ENCODE measurements at places on chromosomes 3 and 15.

- no peak for DNase-seq
Measured at GRCh38 chr3:53150247-53151085, 10.5 kb upstream of the PRKCD start.

DNA sequence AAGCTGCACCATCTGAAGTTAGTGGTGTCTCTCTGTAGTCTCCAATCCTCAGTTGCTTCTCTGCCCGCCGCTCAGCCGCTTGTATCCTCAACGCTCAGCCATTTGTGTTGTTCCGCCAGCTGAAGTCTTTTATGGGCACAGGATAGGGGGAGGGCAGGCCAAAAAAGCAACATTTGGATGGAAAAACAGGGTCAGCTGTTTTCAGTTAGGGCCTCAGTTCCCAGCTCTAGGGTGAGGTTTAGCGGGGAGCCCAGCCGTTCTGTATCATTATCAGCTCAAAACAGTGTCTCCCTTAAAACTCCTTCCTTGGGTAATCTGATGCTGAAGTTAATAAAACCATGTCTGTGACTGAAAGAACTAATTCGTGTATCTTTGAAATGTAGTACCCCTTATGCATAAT, 329.5 kb upstream of the AZI2 start:
- DNase-seq, result no peak

DNA sequence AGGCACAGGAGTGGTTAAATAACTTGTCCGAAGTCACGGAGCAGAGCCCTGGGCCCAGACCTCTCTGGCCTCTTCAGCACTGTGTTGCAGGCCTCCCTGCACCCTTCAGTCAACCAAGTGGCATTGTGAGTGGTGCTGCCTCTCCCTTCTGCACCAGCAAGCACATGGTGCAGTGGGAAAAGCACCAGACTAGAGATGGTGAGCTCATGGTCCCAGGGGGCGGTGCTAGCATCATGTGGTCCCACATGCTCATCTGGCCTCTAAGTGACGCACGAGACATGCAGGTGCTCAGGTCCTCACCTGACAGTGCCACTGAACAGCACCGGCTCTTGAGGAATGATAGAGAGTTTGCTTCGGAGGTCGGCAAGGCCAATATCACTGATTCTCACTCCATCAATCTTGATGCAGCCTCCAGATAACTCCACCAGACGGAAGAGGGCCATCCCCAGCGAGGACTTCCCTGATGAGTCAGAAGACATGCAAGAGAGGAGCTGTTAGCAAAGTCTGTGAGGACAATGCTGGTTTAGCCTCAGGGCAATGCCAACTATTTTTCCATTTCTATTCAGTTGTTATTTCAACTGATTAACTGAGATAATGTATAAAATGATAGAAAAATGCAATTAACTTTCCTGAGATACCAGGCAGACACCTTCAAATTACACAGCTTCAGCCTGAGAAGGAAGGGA, 53.1 kb upstream of the PARL start:
- DNase-seq, result no peak

GRCh38 chr3:194100856-194101390, 35.0 kb upstream of the HES1 start:
- no peak for DNase-seq

- DNase-seq, result peak; percentile 7
Measured at GRCh38 chr3:32569540-32570420, 878 bp downstream of the DYNC1LI1 start.

DNA sequence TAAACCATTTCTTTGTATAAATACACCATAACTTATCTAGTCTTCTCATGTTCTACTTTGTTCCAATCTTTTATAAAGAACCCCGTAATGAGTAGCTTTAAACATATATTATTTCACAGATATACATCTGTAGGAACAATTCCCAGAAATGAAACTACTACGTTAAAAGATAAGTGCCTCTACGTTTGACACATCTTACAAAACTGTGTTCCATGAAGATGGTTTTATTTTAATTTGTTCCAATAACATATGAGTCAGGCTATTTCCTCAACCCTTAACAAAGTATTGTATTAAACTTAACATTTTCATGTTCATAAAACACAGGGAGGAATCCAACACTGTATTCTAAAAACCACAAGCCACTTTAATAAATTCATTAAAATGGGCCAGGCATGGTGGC, 52.9 kb downstream of the TRPM7 start:
- no peak for DNase-seq

GRCh38 chr3:188979669-188980310, 192.0 kb upstream of the TPRG1 start:
- DNase-seq, result no peak

DNA sequence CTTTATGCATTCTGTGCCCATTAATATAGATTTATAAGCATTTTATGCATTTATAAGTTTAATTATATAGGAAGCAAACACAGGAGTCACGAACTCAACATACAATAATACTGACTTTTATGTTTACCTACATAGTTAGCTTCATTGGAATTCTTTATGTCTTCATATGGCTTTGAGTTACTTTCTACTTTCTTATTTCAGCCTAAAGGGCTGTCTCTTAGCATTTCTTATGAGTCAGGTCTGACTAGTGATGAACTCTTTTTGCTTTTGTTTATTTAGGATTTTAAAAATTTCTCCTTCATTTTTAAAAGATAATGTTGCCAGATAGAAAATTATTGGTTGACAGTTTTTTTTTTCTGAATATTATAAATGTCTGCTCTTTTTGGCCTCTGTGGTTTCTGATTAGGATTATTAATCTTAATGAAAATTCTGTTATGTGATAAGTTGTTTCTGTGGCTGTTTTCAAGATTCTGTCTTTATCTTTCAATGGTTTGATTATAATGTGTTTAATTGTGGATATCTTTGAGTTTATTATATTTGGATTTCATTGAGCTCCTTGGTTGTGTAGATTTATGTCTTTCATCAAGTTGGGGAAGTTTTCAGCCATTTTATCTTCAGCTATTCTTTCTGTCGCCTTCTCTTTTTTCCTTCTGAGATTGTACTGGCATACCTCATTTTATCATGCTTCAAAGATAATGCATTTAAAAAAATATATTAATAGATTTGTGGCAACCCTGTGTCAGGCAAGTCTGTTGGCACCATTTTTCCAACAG, 54.3 kb downstream of the ATP2C1 start:
- no peak for DNase-seq

DNA sequence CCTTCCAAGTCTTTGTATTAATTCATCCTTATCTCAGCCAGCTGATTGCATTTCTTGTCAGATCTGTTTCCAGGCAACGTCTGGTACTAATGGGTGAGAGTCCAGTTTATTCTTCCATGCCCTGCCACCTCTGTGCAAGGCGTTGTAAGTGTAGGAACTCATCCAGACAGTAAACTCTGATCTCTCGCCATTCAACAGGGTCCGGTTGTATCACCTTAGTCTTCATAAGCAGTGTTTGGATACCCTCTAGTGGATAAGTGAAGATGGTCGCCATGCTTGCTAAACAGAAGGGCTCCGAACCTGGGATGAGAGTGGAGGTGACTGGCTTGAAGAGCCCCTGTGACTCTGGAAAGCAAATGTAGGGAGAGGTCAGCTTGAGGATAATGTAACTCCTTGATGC, 51.6 kb upstream of the CMTM7 start:
- DNase-seq, result no peak

DNA sequence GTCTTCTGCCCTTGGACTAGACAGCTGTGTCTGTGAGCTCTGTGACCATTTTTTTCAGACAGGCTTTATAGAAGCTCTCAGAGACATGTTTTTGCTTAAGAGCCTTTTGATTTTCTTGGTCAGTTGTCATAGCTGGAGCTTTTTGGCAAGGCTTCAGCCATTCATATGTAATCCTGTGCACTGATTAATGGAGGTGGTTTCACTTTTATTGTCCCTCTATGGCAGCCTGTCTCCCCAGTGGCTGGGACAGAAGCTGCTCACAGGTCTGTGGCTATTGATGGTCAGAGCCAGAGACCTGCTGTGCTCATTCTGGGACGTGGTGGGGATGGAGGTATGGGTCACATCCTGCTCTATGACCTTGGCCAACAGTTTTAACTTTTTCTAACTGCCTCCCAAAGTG, 226.6 kb upstream of the LRRFIP2 start:
- no peak for DNase-seq

DNA sequence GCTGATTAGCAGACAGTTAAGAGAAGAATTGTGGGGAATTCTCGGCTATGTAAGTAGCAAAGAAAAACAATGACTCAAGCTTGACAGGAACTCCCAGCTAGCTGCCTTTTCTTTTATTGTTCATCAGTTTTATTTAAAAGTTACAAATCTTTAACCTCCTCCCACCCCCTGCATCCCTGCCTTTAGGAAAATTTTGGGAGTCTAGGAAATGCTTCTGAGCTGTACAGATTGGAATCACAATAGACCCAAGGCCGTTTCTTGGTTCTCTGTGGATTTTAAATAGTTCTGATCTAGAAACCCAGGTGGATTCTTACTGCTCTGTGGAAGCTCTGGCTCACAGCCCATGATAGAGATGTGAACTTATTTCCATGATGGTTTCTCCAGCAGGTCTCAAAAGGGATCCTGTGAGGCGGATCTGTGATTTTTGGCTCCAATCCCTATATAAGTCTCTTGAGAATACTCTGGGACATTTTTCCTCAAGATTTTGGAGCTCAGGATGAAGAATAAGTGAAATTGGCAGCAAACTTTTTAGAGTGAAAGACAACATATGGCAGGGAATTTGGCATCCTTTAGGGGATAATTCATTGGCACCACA, 312.3 kb downstream of the EPHA3 start:
- DNase-seq, result no peak

DNA sequence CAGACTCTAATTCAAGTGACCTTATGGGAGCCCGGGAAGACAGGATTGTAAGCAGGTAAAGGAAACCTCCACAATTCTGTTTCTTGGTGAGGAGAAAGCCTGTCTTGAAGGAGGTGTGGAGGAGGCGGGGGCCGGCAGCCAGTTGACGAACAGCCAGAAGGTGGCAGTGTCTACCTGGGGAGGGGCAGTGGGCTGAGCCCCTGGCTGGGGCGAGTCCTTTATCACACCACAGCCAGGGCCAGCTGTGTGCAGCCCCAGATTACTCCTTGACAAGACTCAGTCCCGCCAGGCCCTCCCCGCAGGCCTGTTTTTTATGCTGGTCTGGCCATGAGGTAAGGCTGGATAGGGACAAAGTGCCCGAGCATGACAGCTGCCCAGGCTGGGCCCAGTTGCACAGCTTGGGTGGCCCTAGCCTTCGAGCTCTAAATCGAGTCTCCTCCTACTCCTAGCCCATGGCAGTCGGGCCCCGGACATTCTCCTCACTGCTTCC, 40.9 kb upstream of the IDH2 start:
- DNase-seq, result no peak

DNA sequence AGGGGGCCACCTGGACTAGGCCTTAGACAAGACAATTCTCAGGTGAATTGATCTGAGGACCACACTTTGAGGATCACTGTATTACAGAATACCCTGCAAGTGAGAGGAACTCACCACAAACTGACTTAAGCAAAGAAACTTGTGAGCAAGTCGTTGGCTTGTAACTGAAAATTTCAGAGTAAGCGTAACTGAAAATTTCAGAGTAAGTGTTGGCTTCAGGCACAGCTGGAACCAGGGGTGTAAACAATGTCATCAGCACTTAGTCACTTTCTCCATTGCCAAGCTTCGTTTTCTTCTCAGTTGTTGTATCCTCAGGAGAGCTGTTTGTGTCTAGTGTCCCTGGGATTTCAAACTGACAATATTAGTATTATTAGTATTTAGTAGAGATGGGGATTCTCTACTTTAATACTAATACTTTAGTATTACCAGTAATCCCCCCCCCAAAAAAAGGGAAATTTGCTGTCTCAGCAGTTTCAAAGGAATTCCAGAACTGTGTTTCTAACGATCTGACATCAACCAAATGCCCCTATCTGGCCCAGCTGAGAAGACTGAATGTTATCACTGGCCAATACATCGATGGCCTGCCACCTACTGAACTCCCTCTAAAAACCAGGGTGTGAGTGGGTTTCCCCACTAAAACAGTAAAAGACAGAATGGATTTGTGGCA, 474.4 kb downstream of the NTRK3 start:
- no peak for DNase-seq

DNA sequence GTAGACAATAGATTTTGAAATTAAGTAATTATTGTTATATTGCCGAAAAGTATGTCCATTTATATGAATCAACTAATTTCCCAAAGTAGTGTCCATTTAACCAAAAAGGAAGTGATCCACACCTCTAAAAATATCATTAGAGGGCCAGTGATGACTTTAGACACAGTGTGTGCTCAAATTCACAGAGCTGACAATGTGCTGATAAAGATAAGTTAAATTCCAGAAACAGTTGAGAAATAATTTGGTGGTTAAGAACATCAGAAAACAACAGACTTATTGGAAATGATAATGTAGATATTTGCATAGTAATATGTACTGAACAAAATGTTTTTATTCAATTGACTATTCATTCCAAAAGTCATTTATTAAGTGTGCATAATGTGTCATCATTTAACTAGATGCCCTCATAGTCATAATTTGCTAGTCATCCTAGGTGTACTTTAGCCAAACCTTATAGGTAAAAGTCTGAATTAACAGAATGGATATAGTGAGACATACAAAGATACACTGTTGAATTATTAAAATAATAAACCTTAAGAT, 230.2 kb upstream of the ADAMTS9 start:
- no peak for DNase-seq

- DNase-seq, result no peak
Measured at GRCh38 chr3:126197854-126198584, 17.6 kb upstream of the ALDH1L1 start.

- DNase-seq, result no peak
Measured at GRCh38 chr15:100930306-100930848, 11.2 kb downstream of the LRRK1 start.

- DNase-seq, result no peak
Measured at GRCh38 chr3:901953-902778, 190.7 kb upstream of the CNTN6 start.

DNA sequence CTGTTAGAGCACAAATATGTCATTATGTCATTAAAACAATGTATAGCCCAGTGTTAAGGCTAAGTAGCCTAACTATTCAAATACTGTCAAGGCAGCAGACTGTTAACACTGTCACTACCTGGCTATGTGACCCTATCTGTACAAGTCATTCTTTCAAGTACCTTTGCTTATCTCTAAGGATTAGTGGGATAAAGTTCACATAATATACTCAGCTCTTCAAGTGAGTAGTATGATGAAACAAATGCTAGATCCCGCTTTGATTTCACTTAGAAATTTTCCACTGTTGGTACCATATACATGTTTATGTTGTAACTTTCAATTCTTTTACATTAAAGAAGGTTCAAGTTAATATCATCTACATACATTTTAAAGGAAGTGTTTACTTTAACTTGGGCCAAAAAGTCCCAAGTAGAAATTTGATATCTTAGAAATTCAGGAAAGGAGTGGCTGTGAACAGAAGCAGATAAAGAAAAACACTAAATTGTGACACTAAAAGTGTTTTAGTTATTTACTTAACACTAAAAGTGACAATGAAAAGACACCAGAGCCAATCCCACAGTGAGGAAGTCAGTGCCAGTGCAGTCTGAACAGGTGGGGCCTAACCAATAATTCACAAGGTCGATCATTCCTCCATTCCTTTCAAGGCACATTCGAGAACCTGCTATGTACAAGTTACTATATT, 4.8 kb upstream of the RFX7 start:
- no peak for DNase-seq

- DNase-seq, result no peak
Measured at GRCh38 chr3:59016930-59017616, 32.8 kb downstream of the CFAP20DC start.

- no peak for DNase-seq
Measured at GRCh38 chr3:190387578-190388213, at the start of gene CLDN16. CLDN16 (plus strand) TSS chr3:190388163; CDS start chr3:190388330, 167 bp downstream.
